ENCODE measurements at places on chromosomes 5 and 9.

DNA sequence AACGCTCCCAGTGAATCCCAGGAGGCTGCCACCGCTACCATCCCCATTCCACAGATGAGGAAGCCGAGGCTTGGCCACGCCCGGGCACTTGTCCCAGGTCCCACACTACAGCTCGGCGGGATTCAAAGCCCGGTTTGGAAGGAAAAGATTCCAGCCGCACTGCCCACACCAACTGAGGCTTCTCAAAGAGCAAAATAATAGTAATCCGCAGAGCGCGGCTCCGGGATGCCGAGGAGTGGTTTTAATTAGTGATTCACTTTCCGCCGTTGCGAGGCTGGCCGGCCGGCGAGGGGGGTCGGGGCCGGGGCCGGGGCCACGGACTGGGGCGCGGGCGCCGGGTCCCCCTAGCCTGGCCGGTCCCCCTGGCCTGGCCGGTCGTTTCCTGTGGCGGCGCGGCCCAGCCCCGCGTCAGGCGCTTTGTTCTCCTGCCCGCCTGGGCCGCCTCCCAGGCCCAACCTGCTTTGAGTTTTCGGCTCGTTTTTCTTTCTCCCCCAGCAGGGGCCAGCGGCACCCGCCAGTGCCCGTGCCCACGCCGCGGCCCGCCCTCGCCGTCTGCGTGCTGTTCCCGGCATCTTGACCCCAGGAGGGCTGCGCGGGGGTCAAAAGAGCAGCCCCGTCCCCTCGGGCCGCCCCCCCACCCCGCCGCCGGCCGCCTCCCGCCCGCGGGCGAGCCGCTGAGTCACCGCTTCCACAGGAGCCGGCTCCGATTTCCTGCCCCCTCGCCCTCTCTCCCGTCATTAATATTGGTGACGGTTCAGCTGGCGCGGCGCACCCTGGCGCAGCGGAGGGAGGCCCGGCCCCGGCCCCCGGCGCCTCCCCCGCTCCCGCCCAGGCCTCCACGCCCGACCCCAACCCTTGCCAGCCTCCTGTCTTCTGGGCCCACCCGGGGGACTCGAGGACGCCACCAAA is 31.2 kb downstream of the FGF18 start:
- DNase-seq: no peak

- DNase-seq: no peak
These were observed 87.3 kb downstream of the SLC44A1 start for GRCh38 chr9:105331755-105332154.

GRCh38 chr9:21770871-21771560 is 31.4 kb upstream of the MTAP start:
- DNase-seq: no peak

GRCh38 chr5:163889369-163889768 is 383.9 kb downstream of the MAT2B start:
- no peak for DNase-seq

- DNase-seq: peak; percentile 22
These were observed 33.2 kb upstream of the CSF1R start for GRCh38 chr5:150119421-150120061.

All from hematopoietic multipotent progenitor cell treated with erythropoietin and hydrocortisone succinate and interleukin-3 and kit ligand, for 17 days (in vitro differentiated cells).